ENCODE measurements at places on chromosomes 16 and 17.
A peak's percentile ranks its signal among the peaks of the same experiment; 100 is the strongest.

GRCh38 chr17:45334701-45335677 lies 18.2 kb upstream of the MAP3K14 start:
- DNase-seq = no peak

DNA sequence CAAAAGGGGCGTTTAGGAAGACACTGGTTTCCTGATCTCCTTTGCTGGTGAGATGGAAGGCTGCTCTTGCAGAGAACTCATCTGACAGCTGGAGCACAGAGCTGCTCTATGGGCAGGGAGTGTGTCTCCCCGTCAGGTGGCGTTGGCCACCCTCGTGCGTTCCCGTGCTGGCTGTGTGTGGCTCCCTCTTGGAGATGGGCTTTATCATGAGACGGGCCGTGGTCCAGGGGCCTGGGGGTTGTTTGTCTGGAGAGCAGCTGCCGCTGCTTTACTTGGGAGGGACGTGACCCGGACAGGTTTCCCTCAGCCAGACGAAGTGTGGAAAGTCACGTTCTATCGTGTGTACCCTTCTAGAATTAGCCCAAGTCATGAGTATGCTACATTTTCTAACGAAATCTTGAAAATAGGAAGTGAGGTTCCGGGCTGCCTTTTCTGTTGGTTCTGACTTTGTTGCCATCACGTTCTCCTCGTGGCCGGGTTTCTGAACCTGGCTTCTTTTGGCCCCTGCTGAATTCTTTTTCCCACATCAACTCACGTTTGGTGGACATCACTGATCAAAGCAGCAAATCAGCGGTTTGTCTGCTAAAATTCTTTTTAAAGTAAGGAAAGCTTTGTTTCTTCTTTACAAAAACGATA lies 105.6 kb upstream of the CHMP6 start:
- DNase-seq = no peak

DNA sequence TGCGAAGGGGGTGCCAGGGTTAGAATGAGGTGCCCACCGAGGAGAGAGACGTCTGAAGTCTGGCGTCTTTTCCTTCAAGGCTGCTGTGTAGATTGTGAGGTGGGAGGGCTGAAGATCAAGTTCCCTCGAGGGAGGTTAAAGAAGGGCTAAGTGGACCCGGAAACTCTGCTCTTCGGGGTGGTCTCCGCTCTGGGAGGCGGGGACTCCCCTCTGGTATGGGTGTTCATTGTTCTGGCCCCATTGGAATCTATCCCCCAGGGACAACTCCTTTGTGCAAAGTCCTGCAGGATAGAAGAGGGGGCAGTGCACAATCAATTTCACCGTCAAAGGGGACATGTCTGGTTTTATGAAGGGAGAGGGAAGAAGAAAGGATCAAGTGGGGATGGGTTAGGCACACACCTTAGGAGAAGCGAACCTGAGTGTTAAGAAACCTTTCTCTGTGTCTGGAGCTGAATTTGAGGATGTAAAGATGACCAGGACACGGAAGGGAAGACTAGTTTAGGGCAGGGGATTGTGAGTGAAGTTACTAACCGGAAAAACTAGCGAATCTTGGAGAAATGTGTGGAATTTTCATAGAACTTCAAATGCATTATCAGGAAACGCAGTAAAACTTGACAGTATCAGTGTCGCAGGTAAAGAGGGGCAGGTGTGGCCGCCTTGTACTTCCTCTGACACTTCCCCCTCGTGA lies 809 bp upstream of the RAB34 start:
- no peak for DNase-seq

GRCh38 chr16:6846452-6846851 lies 486.2 kb upstream of the RBFOX1 start:
- peak; percentile 1 for DNase-seq

DNA sequence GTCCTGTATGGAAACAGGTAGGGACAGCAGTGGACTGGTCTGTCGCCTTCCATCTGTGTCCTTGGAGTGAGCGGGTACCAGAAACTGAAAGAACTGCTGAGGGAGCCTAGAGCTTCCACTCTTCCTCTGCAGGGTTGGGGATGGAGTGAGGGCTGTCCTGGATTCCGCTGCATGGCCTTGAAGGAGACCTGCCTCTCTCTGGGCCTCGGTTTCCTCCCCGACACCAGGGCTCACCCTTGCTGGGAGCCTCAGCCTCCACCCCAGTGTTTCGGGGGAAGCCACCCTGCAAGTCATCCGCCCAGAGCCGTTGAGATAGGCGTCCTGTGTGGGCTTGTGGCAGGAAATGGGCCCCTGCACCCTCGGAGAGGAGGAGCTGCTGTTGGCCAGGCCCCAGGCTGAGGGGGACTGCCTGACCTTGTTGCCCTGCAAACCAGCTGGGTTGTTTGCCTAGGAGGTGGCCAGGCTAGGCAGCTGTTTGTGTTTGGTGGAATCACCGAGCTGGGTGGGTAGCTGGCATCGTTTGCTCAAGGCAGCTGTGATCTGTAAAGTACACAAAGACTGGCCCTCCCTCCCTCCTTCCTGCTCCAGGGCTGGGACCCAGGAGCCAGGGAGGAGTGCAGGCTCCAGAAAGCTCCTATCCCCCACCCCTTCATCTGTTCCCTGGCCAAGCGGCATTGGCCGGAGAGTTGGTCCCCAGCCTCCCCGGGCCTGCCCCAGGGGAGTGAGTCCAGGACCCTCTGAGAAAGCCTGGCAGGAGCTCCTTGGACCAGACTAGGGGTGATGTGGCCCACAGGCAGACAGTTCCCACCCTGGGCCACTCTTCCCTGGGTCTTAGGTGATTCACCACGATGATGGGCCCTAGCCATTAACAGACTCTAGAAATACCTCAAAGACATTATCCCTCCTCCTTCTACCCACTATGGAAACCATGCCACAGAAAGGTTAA lies 1.3 kb downstream of the RAB37 start:
- peak; percentile 63 for DNase-seq

DNA sequence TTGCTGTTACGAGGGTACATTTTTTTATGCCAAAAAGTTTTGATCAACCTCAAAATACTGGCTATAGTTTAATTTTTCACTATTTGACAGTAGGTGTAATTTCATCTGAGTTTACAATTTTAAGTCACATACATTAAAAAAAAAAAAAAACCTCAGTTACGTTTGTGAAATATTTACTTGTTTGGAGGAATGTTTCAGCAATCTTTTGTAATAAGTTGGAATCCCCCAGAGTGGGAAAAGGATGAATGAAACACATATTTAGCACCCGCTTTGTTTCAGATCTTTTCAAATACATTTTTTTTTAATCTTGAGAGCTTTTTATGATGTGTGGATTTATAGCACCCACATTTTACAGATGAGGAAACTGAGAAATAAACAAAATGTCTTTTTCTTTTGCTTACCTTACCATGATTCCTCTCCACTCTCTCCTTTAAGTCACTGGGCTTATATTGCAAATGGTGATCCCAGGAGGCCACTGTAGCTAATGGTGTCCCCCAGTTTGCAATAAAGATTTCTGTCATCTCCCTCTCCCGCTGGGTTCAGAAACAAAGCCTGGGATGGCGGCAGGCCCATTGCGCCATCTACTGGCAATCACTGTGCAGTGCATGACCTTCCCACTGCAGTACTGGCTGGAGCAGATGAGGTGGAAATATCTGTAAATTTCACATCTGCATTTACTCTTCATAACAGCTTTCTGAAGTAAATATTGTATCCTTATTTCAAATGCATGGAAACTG lies 27.7 kb downstream of the TBC1D3B start:
- peak; percentile 98 for DNase-seq

DNA sequence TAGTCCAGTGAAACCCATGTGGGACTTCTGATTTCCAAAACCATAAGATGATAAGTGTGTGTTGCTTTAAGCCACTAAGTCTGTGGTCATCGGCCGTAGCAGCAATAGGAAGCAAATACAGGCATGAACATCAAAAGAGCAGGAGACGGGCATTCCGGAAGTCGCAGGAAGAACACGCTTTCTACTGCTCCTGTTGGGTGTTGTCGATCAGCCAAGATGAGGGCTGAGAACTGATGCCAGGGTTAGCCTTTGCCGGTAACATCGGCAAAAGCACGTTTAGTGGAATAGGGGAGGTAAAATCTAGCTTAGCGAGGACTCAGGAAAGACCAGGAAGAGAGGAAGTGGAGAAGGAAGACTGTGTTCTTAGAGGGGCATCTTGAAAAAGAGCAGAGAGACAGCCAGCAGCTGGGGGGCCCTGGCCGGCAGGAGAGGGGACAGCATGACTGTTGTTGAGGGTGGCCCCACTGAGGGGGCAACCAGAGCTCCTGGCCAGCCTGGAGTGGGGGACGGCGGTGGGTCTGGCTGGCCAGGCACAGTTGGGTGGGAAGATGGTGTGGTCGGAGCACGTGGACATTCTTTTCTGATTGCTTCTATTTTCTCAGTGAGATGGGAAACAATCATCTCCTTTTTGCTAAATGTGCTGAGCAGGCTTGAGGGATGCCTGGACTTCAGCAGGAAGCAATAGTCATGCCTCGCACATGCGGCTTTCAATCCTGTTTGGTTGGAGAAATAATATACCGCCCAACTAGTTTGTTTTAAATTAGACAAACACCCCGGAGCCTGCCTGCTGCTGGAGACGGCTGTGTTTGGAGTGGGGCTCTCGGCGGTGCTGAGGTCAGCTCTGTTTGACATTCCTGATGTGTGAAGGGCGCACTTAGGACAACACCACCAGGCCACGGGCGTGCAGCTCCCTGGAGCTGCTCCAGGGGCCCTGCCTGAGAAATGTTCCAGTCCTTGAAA lies 109.9 kb downstream of the METRNL start:
- DNase-seq = no peak

DNA sequence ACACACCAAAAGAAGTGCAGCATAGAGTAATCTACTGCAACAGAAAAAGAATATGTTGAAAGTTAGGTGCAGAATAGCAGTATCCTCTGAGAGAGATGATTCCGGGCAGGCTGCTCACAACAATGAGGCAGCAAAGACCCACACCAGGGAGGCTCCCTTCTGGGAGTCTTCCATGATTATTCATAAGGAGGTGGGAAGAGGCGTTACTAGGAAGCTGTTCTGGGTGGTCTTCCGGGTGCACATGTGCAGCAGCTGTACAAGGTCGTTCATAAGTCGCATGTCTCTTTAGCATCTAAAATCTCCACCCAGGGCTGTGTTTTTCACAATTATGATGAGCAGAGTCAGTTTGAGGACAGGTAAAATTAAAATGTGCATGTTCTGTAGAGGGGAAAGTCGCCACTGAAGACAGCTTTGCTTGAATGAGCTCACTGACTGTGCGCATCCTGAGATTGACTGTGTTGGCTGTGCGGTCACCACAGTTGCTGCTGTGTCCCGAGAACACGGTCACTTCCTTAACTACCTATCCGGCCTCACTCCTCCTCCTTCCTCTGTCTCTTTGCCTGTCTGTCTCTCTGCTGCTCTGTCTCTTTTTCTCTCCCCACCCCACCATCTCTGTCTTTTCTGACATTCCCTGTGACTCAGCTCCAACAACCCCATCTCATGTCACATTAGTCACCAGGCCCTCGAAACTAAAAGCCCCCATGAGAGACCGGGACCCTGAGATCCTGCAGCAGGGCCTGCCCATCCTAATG lies 125.5 kb upstream of the HSBP1 start:
- DNase-seq = no peak

- peak; percentile 12 for DNase-seq
These were observed 36.1 kb downstream of the NOG start for GRCh38 chr17:56629531-56630075.

- peak; percentile 69 for DNase-seq
These were observed 1.2 kb upstream of the PFN1 start for GRCh38 chr17:4949321-4950074.

- DNase-seq = no peak
These were observed 13.4 kb downstream of the SNX20 start for GRCh38 chr16:50667497-50668367.

DNA sequence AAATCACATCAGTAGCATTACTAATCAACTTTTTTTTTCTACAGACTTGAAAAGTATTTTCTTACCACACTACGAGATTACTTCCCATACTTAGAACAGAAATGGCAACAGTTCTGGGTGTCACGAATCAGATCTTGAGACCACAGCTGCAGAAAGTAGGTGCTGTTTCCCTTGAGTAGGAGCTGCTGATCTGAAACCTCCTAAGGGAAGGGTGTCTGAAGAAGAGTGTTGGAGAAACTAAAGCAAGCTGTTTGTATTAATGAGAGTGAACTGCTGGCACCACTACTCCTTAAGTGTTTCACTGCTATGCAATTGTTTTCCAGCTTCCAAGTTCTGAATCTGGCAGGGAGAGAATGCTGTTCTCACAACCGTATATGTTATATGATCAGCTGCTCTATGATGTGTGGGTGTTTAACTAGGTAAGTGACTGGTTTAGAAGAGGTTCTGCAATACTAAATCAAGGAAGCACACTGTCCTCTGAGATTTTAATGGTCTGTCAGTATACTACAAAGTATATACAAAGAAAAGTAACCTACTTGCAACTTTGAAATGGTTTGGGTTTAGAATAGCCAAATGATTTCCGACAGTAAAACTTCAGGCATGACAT lies 3.3 kb downstream of the ZNF652 start:
- no peak for DNase-seq

DNA sequence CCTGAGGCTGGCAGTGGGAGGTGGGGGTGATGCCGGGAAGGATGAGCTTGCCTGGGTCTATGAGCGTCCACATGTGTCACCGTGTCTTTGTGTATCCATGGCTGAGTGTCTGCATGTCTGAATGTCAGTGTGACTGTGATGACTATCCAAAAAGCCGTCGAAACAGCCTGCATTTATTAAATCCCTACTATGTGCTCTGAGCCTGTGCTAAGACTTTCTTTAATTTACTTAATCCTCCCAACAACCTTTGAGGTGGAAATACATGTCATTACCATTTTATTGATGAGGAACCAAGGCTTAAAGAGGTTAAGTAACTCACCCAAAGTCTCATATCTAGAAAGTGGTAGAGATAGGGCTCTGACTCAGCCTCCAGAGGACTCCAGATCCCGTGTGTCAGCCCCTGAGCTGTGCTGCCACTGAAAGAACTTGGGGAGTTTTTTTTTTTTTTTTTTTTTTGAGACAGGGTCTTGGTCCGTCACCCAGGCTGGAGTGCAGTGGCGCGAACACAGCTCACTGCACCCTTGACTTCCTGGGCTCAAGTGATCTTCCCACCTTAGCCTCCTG lies 20.0 kb downstream of the ARHGAP23 start:
- DNase-seq = peak; percentile 75

- DNase-seq = no peak
These were observed 677 bp upstream of the ZNHIT3 start for GRCh38 chr17:36485805-36486203.

DNA sequence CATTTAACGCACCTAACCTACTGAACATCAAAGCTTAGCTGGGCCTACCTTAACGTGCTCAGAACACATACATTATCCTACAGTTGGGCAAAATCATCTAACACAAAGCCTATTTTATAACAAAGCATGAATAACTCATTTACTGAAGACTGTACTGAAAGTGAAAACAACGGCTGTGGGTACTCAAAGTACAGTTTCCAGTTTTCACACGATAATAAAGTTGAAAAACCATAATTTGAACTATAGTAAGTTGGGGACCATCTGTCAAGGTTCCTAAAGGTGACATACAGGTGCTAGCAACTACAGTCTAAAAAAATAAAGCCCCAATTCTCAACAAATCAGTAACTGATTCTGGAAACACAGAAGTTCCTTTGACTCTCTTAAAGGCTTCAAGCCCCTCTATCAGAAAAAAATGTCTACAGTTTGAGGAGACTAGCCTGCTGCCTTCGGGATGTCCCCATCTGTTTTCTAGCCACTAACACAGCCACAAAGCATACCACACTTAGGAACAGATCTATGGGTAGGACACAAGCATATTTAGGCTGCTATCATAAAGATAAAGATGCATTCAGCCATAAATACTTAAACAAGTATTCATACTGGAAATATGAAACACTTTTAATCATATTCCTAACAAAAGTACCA lies 71.3 kb downstream of the KANSL1 start:
- no peak for DNase-seq

Measured in HT-29 (cell line).